Heart right ventricle (tissue), 16 donors: ENCODE measurements at places on chromosomes 3 and 15. TPM values are rescaled to one million over a fixed set of nuclear protein-coding genes. Genes with fewer than 3 reads are reported as not detected.

DNA sequence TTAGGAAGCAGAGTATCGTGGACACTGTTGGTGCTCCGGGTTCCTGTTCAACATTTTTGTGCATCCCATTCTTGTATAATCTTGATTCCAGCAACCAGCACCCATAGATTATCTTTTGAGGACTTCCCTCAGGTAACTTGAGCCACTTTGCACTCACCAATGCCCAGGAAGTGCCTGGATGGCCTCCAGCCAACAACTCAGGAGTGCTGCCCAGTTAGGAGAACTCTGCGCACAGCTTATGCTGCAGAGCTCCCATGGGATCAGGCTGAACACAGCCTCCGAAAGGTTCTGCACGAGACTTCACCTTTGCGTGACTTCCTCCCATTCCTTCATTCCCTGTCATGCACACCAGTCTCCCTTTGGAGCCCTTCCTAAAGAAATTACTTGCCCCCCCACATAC lies 64.3 kb upstream of the LRRN1 start:
- no peak overlapping the region for H3K4me3 ChIP-seq
- H3K27me3 ChIP-seq = peaks cover 4% of the 10 kb centered on the region
- DNase-seq = no peak
- no peak overlapping the region for H3K27ac ChIP-seq
- H3K36me3 ChIP-seq = no peaks in the 10 kb centered on the region

GRCh38 chr3:145983101-145983500 lies 177.9 kb downstream of the PLOD2 start:
- DNase-seq = no peak
- no peaks in the 10 kb centered on the region for H3K4me1 ChIP-seq
- H3K27ac ChIP-seq = no peak overlapping the region
- H3K36me3 ChIP-seq = no peaks in the 10 kb centered on the region

- H3K36me3 ChIP-seq = no peaks in the 10 kb centered on the region
- H3K4me3 ChIP-seq = no peak overlapping the region
- H3K27me3 ChIP-seq = no peaks in the 10 kb centered on the region
- no peaks in the 10 kb centered on the region for H3K4me1 ChIP-seq
- H3K27ac ChIP-seq = no peak overlapping the region
Observed at GRCh38 chr15:33215941-33216872, 21.7 kb upstream of the FMN1 start.

DNA sequence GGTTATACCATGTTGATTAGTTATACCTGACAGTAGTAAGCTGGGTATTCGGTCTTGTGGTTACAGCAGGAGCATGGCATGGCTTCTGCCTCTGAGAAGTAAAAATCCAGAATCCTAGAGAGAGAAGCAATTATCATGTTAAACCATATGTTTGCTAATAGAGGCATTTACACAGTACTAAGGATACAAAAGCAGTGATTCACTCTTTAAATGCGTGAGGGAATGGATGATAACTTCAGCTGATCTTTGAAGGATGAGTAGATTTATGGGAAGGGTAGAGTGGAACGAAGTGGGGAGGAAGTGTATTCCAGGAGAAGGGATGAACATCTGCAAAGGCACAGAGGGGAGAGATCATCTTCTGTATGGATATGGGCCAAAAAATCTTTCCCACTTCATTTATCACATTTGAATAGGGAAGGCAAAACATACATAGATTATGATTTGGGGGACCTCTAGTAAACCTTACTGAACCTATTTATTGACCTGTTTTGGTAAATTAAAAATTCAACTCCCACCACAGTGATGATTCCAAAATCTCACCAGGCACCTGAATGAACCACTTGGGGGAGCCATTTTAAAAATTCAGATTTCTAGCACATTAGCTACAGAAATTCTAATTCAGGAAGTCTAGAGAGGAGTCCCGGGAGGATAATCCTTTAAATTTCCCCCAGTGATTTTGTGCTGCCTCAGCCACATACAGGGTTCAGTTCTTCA lies 35.1 kb downstream of the IGSF10 start:
- H3K4me3 ChIP-seq = no peak overlapping the region
- H3K27me3 ChIP-seq = no peaks in the 10 kb centered on the region
- no peak overlapping the region for H3K27ac ChIP-seq
- DNase-seq = no peak

DNA sequence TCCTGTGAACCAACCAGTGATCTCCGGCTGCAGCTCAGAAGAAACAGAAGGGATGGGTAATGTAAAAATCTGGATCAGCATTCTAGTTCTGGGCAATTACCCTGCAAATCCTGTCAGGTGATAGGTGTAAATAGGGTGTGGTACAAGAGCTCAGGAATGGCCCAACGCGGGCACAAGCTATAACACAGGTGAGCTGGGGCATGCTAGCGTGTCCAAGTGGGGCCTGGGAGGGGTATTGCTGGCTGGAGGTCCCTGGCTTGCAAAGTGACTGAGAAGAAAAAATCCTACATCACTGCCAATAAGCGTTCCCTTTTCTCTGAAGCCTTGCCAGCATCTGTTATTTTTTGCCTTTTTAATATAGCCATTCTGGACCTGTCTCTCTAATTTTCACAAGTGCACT lies 9.7 kb upstream of the CHST2 start:
- DNase-seq = no peak
- no peaks in the 10 kb centered on the region for H3K36me3 ChIP-seq
- H3K4me3 ChIP-seq = no peak overlapping the region
- H3K27ac ChIP-seq = no peak overlapping the region
- no peaks in the 10 kb centered on the region for H3K27me3 ChIP-seq
- H3K4me1 ChIP-seq = no peaks in the 10 kb centered on the region

DNA sequence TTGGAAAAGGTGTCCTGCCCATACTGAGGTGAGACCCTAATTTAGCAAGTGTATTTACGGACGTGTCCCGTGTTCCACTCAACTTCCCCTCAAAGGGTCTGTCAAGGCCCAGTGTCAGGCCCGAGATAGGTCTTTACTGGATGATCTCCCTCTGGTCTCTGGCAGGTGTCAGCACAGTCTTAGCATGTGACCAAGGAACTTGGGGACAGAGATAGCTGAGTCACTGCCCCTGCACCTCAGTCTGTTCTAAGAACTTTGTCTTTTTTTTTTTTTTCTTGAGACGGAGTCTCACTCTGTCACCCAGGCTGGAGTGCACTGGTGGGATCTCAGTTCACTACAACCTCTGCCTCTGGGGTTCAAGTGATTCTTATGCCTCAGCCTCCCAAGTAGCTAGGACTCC lies 32.1 kb upstream of the ALPK3 start:
- peaks cover 49% of the 10 kb centered on the region for H3K4me1 ChIP-seq
- H3K27ac ChIP-seq = peak overlapping the region; percentile 58
- no peak overlapping the region for H3K4me3 ChIP-seq
- H3K36me3 ChIP-seq = peaks cover 20% of the 10 kb centered on the region
- no peak for DNase-seq
- no peaks in the 10 kb centered on the region for H3K27me3 ChIP-seq

- no peaks in the 10 kb centered on the region for H3K27me3 ChIP-seq
- peaks cover 4% of the 10 kb centered on the region for H3K4me1 ChIP-seq
- H3K27ac ChIP-seq = no peak overlapping the region
- DNase-seq = no peak
- H3K36me3 ChIP-seq = no peaks in the 10 kb centered on the region
Observed at GRCh38 chr3:133264920-133265319, 134.9 kb upstream of the BFSP2 start.

DNA sequence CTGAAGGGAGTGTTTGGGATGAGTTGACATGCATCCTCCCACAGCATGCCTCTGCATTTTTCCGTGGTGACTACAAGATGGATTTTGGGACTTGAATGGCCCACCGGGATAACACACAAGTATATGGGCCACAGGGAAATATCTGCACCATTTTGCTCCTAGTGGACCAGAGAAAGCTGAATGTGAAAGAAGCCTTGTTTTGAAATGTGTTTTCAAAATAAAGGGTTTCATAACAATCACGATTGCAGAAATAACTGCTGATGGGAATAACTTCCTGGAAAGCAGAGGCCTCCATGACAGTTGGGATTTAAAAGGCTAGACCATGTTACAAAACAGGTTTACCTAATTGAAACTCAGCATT lies 77.5 kb upstream of the PRR23C start:
- no peak for DNase-seq
- H3K27me3 ChIP-seq = no peaks in the 10 kb centered on the region
- no peak overlapping the region for H3K4me3 ChIP-seq

DNA sequence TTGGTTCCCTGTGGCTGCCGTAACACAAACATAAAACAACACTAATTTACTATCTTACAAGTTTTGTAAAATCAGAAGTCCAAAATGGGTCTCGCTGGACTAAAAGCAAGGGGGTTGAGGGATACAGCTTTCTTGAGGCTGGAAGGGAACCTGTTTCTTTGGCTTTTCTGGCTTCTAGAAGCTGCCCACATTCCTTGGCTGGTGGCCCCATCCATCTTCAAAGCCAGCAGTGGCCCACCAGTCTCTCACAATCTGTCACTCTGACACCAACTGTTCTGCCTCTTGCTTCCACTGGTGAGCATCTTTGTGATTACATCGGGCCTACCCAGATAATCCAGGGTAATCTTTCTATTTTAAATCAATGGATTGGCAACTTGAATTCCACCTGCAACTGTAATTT lies 1.1 kb upstream of the ANPEP start:
- peaks cover 44% of the 10 kb centered on the region for H3K27me3 ChIP-seq
- no peak for DNase-seq
- no peak overlapping the region for H3K4me3 ChIP-seq
- H3K36me3 ChIP-seq = no peaks in the 10 kb centered on the region
- H3K27ac ChIP-seq = no peak overlapping the region
- H3K4me1 ChIP-seq = peaks cover 8% of the 10 kb centered on the region

DNA sequence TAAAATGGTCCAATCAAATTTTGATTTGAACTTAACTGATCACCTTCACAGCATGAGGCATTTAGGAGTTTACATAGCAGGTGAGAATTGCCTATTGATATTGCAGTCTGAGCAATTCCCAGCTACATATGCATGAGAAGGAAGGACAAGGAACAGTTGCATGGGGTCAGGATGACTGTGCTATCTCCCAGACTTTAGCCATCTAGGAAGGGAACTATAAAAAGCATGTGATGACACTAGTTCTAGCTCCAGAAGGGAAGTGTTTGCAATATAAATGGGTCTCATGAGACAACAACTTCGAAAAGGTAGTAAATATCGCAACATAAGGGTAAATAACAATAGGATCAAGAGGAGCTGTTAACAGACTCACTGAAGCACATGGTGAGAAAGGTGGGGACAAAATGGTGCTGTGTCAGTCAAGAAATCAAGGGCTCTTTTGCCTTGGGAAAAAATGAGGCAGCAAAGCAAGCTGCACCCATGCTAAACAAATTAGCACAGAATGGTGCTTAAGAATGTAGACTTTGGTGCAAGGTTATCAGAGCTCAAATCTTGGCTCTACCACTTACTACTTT lies 90.4 kb upstream of the SLC2A2 start:
- H3K27me3 ChIP-seq = no peaks in the 10 kb centered on the region
- no peak for DNase-seq
- no peak overlapping the region for H3K27ac ChIP-seq
- H3K4me1 ChIP-seq = peaks cover 21% of the 10 kb centered on the region
- H3K4me3 ChIP-seq = no peak overlapping the region

DNA sequence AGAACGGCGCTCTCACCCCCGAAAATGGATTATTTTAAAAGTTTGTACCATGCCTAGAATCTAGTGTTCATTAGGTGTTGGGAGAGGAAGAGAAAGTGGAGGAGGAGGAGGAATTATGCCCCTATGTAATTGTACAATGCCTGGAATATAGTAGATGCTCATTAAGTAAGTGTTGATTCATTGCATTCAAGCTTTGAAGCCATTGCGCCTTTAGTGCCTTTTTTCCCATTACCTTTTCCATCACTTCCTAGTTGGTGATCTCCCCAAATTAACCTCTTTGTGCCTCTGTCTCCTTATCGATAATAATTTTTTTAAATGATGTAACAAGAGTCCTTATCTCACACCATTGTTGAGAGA lies 220.7 kb upstream of the PRICKLE2 start:
- no peaks in the 10 kb centered on the region for H3K36me3 ChIP-seq
- no peak overlapping the region for H3K27ac ChIP-seq
- peaks cover 48% of the 10 kb centered on the region for H3K27me3 ChIP-seq
- H3K4me3 ChIP-seq = no peak overlapping the region

GRCh38 chr3:49388289-49388820 lies 23.4 kb downstream of the RHOA start:
- H3K4me1 ChIP-seq = peaks cover 9% of the 10 kb centered on the region
- no peaks in the 10 kb centered on the region for H3K27me3 ChIP-seq
- no peak overlapping the region for H3K4me3 ChIP-seq
- DNase-seq = no peak
- no peaks in the 10 kb centered on the region for H3K36me3 ChIP-seq

GRCh38 chr15:68431792-68432401 lies at the start of gene ITGA11:
ITGA11 (minus strand) TSS chr15:68432163; CDS start chr15:68432066, 97 bp downstream.
- peaks cover 12% of the 10 kb centered on the region for H3K4me1 ChIP-seq
- peak; percentile 80 for DNase-seq
- H3K36me3 ChIP-seq = no peaks in the 10 kb centered on the region

DNA sequence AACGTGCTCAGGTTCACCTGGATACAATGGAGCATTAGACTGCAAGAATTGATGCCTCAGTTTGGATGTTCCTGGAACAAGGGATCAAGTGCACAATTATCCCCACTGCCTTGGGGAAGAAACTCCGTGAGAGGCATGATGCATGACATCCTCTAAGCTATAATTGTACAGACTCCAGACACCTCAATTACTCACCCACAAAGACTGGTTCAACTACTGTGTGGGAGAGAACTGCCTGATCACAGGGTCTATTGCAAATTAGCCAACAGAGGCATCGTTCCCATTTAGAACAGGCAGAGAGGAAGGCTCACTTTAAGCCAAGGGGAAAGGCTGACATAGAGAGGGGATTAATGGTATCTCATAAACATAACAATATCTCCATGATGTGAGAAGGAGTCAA lies 43.5 kb downstream of the ARRDC4 start:
- H3K27ac ChIP-seq = no peak overlapping the region
- DNase-seq = no peak
- H3K4me3 ChIP-seq = no peak overlapping the region
- H3K4me1 ChIP-seq = no peaks in the 10 kb centered on the region

DNA sequence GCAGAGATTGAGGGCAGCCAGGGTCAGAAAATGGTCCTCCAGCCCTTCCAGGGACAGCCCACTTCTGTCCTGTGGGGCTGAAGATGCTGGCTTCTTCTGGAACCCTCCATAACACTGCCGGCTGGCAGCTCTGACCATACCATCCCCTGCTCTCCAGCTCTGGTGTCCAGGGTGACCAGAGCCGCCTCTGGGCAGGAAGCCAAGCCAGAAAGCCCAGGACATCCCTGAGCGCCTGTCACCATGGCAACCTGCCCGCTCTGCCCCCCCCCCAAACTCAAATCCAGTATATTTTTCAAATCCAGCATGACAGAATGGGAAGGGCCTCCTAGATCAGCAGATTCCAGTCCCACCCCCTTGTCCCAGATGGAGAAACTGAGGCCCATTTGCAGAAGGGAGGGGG lies 420 bp upstream of the TMIE start:
- H3K4me1 ChIP-seq = peaks cover 55% of the 10 kb centered on the region
- no peak overlapping the region for H3K27ac ChIP-seq
- no peaks in the 10 kb centered on the region for H3K36me3 ChIP-seq
- H3K27me3 ChIP-seq = no peaks in the 10 kb centered on the region
- peak; percentile 54 for DNase-seq
- H3K4me3 ChIP-seq = peak overlapping the region; percentile 45

Gene FLNB
- total RNA-seq = 30.6 TPM

Gene NMNAT3
- total RNA-seq = 7.6 TPM

Gene SSUH2
- 1.9 TPM for total RNA-seq

Gene REC114
- total RNA-seq = not detected

Gene CKMT1A
- 0.32 TPM for total RNA-seq

Gene P2RY1
- total RNA-seq = 7.0 TPM

Gene CFAP100
- not detected for total RNA-seq

Gene ST8SIA2
- total RNA-seq = 12.2 TPM

Gene ANKDD1A
- 1.2 TPM for total RNA-seq

Gene ARF4
- 72.4 TPM for total RNA-seq

Gene GOLGA8J
- not detected for total RNA-seq

Gene C3orf22
- not detected for total RNA-seq

Gene CACNA1D
- 1.5 TPM for total RNA-seq

Gene RPL39L
- total RNA-seq = 6.0 TPM

Gene ADAMTS17
- total RNA-seq = 1.2 TPM
